ENCODE measurements at places on chromosomes 7 and 10. TPM values are rescaled to one million over a fixed set of nuclear protein-coding genes. Genes with fewer than 3 reads are reported as not detected.

Gene OR2A12
- not detected for total RNA-seq

- H3K4me3 ChIP-seq, result no peak overlapping the region
- H3K36me3 ChIP-seq, result no peaks in the 10 kb centered on the region
- no peaks in the 10 kb centered on the region for H3K4me1 ChIP-seq
- H3K27me3 ChIP-seq, result no peaks in the 10 kb centered on the region
- H3K27ac ChIP-seq, result no peak overlapping the region
- DNase-seq, result no peak
These were observed 430.3 kb downstream of the SORCS1 start for GRCh38 chr10:106734220-106734619.

GRCh38 chr7:44401692-44402091, 76.3 kb upstream of the CAMK2B start:
- no peak overlapping the region for H3K4me3 ChIP-seq
- H3K4me1 ChIP-seq, result no peaks in the 10 kb centered on the region
- H3K27ac ChIP-seq, result peak overlapping the region; percentile 9
- no peaks in the 10 kb centered on the region for H3K27me3 ChIP-seq

DNA sequence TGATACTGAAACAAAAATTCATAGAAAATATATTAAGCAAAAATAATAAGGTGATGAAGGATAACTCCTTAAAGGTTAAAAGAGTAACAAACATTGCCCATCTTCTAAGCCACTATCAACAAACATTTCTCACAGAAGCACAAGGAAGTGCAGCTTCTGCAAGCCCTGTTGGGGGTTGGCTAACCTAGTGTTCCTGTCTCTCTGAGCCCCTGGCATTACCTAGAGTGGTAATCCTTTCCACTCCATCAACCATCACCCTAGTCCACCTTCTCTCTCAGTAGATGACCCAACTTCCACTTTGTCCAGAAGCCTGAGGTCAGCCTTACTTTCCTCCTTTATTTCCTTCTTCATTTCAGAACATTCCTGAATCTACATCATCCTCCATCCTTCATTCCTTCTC, 59.7 kb downstream of the HIPK2 start:
- H3K36me3 ChIP-seq, result peaks cover 10% of the 10 kb centered on the region
- DNase-seq, result no peak
- H3K4me3 ChIP-seq, result no peak overlapping the region
- no peaks in the 10 kb centered on the region for H3K27me3 ChIP-seq
- no peaks in the 10 kb centered on the region for H3K4me1 ChIP-seq

Gene OGDHL
- total RNA-seq, result 0.10 TPM

Gene TEX36
- not detected for total RNA-seq

Data from activated CD8-positive, alpha-beta T cell treated with anti-CD3 and anti-CD28 coated beads, Interleukin-2, amount 10 ng/mL, durations not matched to agents 7 days and 5 days (primary cell).